Right renal pelvis (tissue), 4 donors: ENCODE measurements at places on chromosomes 4 and X. TPM values are rescaled to one million over a fixed set of nuclear protein-coding genes. Genes with fewer than 3 reads are reported as not detected.

DNA sequence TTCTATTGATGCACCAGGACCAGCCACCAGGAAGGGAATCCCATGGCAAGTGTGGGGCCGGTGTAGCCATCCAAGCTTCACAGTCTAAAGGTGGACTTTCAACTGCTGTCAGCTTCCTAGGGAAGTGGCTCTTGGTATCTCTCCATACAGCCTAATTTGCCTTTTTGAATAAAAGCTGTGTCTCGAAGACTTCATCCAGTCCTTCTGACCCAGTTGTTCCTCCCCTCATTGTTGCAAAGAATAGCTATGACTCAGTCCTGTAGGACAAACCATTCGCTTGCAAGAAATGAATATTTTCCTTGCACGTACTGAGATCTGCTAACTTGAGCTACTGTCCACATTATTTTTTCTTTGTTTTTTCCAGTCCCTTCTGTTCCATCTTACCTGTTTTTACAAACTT is 145.1 kb upstream of the CTSO start:
- no peak for DNase-seq

GRCh38 chr4:43238008-43238407 is 345.5 kb downstream of the GRXCR1 start:
- DNase-seq, result no peak

- DNase-seq, result no peak
Observed at GRCh38 chr4:80229590-80229989, 32.3 kb downstream of the PRDM8 start.

DNA sequence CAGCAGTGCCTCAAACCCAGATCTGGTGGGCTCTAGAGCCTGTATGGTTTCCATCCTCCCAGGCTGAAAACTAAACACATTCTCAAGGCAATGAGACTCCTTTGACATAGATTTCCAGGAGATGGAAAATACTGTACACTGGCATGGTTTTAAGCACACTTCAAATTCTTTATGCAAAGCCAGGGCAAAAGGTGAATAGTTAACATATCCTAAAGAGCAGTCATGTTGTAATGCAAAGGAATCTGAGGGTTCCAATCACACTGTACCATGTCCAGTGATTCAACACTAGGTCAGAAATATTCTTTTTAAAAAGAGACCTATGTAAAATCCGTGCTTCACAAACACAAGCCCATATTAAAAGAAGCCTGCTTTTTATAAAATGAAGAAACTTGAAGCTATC is 195.3 kb downstream of the QDPR start:
- no peak for DNase-seq

GRCh38 chr4:37998226-37998625 is 38.0 kb downstream of the PTTG2 start:
- no peak for DNase-seq

- DNase-seq, result no peak
Observed at GRCh38 chrX:360496-361150, 26.1 kb downstream of the PPP2R3B start.

The KLHL2 gene
- 26.4 TPM for polyA plus RNA-seq

The ZNF157 gene
- 0.74 TPM for polyA plus RNA-seq

DNA sequence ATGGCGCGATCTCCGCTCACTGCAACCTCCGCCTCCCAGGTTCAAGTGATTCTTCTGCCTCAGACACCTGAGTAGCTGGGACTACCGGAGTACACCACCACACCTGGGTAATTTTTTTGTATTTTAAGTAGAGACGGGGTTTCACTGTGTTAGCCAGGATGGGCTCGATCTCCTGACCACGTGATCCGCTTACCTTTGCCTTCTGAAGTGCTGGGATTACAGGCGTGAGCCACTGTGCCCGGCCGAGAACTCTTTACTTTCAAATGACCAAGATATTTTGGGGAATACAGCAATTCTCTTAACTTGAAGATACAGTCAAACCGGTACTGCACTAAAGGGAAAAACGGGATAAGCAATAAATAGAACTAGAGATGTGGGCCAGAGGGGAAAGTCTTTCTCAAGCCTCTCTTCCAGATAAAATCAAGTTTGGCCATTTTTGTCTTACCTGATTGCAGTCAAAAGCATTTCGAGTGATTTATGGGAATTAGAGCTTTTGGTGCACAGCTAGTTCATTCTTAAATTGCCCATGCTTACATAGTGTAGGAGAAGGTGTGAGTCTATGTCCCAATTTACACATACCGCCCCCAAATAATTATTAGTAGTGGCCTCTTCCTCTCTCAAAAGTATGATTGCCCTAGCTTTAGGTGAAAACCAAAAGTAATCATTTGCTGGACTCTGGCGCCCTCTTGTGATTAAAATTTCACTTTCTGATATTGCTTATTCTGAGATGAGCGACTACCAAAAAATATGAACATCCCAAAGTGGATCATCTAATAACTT is 53.2 kb upstream of the ABCG2 start:
- DNase-seq, result no peak
